ENCODE measurements at places on chromosomes 6 and 20.

DNA sequence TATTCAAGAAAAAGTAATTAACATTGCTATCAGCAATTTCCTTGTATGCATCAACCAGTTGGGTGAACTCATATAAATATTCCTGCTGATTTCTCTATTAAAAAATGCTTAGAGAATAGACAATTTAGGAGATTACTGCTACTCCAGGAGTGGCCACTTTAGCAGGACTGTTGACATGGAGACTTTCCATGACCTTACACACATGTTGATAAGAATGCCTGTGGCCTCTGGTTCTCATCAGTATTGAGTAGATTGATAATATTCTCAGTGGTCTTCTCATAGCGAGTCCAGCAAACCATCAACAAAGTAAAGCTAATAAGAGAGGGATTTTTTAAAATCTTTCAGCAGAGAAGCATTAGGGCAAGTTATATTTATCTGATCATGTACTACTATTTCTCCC lies 208.4 kb upstream of the MARCKS start:
- DNase-seq = no peak

DNA sequence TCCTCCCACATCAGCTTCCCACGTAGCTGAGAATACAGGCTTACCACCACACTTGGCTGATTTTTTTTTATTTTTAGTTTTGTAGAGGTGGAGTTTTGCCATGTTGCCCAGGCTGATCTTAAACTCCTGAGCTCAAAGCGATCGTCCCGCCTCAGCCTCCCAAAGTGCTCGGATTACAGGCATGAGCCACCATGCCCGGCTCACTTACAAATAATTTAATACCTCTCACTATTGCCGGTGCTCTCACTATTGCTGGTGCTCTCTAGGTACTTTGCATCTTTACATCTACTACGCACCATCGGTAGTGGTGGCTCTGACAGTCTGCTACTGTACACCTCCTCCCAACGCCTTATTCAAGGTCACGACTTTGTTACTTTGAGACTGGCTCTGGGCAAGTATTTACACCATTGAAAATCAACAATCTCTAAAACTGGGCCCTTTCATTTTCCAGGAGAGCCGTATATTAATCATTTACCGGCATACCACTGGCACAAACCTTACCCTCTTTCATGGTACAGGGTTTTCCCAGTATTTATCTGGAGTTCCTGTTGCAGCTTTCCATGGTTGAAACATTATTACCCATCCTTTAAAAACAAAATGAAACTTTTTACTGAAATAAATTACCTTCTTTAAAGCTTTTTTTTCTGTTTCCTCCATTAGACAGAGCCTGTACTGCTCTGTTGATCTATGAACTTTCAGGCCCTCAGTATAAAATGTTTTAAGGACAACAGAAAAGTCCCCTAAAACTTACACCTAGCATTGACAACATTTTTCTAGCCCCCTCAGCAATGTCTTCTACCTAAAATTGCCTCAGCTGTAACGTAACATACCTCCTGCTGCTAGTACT lies 259.6 kb upstream of the PLCB4 start:
- no peak for DNase-seq

GRCh38 chr6:149933461-149933860 lies 8.4 kb upstream of the ULBP2 start:
- DNase-seq = no peak

DNA sequence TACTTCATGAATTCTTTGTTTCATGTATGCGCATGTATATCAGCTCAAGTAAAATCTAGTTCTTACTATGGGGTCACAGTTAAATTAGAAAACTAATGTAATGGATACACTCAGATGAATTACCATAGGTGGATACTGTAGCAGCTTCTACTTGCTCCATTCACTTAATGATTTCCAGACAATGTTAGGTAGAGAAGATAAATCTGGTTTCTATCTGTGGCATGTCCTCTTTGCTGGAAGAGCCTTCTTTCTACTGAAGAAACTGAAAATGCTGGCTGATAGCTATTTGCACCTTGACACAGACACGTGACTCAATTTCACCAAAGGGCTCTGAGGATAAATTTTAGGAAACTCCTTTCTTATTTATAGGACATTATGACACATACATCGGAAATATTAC lies 49.5 kb downstream of the BCAS1 start:
- DNase-seq = no peak

GRCh38 chr6:144922120-144922722 lies 637.1 kb downstream of the UTRN start:
- DNase-seq = no peak

- no peak for DNase-seq
Observed at GRCh38 chr6:17491416-17492142, 98.2 kb downstream of the CAP2 start.

GRCh38 chr20:48800177-48800576 lies 27.6 kb downstream of the PREX1 start:
- DNase-seq = no peak

GRCh38 chr6:168698923-168699322 lies 257.9 kb downstream of the SMOC2 start:
- DNase-seq = no peak

GRCh38 chr20:38253571-38253970 lies 7.0 kb downstream of the KIAA1755 start:
- DNase-seq = no peak

- DNase-seq = no peak
Observed at GRCh38 chr20:45036044-45036755, 64.7 kb downstream of the KCNS1 start.

DNA sequence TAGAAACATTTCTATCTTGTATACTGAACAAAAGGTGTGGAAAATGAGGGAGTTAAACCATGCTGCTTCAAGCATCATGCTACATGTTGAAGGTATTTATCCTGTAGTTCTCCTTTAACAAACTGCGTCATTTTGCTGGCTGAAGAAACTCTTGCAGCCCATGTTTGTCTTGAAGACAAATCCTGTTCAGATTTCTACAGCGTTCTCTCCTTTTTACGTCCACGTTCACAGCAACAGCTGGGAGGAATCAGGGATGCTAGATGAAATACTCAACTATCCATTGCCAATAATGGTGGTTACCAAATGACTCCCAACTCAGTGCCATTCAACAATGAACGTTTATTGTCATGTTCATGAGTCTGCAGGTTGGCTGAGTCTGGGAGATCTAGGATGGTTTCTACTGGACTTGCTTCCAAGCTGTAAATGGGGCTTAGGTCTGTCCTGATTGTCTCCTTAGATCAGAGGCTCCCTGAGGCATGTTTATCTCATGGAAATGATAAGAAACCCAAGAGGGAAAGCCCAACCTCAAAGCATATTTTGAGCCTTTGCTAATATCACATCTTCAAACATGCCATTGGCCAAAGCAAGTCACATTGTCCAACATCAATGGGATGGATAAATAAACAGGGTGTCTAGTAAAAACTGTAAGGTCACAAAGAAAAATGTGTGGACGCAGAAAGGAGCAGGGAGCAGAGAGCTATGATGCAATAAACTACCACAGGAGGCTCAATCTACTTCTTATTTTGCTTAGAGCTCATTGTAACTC lies 2.7 kb upstream of the PLCB1 start:
- DNase-seq = no peak

GRCh38 chr6:134621858-134622257 lies 303.9 kb upstream of the SGK1 start:
- no peak for DNase-seq

DNA sequence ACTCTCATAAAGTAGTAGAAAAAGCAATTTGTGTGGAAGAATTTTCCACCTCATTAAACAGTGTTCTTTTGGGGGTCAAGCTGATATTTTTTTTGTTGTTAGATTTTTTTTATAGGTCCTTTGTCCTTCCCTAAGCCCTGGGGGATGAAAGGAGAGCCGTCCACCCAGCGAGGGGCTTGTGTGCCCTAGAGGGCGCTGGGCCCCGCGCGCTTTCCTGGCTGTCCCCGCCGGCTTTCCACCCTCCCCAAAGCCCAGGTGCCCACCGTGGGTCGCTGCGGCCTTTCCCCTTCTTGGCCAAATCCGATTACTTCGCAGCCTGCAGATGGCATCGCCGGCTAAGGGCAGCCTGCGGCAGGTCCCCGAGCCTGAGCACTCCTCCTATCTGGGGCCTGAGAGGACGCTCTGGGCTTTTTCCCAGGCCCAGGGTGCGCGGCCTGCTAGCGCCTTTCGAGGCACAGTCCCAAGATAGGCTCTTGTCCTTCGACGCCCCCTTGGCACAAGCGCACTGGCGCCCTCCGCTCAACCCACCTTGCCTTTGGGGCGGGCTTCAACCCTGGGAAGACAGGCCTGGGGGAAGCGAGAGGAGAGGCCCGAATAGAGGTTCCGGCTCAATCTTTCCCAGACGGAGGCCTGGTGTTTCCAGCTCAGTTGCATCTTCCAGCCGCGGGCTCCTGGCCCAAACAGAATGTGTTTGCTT lies 33.6 kb downstream of the TFAP2A start:
- DNase-seq = peak; percentile 40

Data from GM12865 (cell line).